ENCODE measurements at places on chromosomes 2 and 18.

- no peak for DNase-seq
These were observed 76.8 kb downstream of the ALPK2 start for GRCh38 chr18:58552057-58552461.

DNA sequence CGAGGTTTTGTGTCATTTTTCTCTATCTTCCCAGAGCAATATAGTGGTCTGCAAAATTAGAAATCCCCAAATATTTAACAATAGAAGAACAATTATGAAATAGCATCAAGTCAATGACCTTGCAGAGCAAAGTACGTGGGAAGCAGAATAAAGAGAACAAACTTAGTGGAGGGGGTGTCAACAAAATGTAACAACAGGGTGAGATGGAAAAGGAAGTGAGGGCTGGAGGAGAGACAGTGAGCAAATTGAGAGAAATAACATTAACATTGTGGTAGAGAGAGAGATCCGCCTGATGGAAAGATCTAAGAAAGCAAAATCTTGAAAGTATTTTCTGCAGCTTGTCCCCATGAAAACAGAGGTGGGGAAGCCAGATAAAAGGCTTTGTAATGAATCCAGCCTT lies 23.4 kb downstream of the ARHGAP15 start:
- DNase-seq: no peak

- no peak for DNase-seq
These were observed 94.0 kb upstream of the ATP5MC3 start for GRCh38 chr2:175275539-175275938.

DNA sequence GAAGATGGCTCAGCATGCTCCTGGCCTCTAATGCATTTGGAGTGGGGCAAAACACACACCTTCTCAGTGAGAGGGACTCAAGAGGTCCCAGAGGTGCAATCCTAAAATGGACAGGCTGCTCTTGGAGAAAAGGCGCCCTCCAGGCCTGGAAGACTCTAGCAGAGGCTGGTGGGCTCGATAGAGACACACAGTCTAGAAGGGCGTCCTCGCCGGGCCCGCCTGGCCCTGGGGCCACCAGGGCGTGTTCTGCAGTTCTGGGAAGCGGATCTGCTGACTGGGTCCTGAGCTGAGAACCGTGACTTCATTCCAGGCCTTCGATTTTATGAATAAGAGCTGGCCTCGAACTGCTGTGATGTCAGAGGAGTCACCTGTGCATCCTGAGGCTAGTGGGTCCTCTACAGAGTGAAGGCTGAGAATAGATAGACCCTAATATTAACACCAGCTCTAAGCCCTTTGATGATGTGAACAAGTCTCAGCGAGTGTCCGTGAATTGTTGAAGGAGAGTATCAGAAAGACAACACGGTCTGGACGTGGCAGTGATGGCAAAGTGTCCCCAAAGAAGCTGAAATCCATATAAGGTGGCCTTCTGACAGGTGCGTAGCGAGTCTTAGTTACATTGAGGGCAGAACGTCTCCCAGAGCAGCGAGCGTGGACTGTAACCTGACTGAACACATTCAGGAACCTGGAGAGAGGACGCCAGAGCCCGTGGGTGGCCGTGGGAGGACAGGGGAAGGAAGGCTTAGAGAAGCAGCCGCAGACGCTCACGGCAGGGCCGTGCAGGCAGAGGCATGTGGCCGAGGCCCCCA lies 136.9 kb downstream of the PTGR3 start:
- DNase-seq: no peak

- DNase-seq: no peak
These were observed 201.7 kb downstream of the BCL11A start for GRCh38 chr2:60351802-60352201.

DNA sequence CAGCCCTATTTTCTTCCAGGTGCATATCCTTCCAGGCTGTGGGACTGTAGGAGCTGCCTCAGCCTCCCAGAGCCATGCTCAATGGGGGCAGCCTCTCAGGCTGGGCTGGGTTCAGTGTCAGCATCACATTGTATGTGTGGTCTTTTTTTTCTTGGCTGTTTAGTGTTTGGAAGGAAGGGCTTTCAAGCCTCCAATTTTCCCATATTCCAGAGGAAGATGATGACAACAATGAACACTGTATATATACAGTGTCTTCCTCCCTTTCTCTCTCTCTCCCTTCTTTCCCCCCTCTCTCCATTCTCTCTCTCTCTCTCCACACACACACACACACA lies 326.4 kb downstream of the DYSF start:
- DNase-seq: no peak

GRCh38 chr2:239257511-239257937 lies 143.3 kb downstream of the HDAC4 start:
- DNase-seq: peak; percentile 91

DNA sequence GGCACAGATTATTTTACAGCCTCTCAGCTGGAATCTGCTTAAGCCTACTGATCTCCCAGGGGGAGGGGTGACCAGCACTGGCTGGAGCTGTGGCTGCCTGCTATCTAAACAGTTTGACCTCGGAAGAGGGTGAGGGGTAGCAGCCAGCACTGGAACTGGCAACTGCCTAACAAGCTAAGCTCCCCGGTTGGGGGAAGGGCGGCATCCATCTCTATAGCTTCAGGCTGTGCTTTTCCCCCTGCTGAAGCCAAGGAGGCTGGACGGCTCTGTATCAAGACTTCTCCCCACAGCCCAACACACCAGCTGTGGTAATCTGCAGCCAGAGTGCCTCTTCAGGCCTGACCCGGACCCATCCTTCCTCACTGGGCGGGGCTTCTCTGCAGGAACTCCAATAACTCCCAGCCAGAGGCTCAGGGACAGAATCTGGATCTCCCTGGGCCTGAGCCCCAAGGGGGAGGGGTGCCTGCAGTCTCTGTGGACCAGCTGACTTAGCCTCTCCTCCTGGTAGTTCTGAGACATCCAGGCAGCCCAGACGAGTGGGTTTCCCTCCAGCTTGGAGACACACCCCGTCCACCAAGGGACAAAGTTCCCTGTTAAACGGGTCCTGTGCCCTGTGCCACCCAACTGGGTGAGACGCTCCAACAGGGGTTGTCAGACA lies 560.2 kb downstream of the LRP1B start:
- DNase-seq: no peak

DNA sequence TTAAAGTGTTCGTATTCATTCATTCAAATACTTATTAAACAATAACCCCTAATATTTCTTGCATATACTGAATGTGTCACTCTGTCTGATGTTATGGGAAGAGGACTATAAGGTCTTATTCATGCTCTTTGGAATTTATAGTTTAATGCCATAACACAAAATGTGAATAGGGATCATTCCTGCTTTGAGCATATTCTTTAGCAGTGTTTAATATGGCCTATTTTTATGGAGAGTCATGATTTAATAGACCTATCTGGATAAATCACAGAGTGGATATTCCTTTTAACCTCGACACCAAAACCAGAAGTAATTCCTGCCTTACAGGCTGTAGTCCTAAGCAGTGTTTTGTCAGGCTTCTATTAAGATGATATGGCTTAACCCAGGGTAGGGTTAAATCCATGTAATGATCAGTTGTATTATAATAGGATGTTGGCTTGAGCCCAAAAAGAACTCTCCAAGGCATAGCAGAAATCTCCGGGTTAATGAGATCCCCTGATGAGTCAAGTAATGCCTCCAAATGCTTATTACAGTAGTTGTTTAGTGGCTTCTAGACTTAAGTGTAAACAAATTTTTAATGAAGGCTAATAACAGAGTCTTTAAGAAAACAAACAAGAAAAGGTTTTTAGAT lies 54.3 kb downstream of the GULP1 start:
- DNase-seq: no peak

DNA sequence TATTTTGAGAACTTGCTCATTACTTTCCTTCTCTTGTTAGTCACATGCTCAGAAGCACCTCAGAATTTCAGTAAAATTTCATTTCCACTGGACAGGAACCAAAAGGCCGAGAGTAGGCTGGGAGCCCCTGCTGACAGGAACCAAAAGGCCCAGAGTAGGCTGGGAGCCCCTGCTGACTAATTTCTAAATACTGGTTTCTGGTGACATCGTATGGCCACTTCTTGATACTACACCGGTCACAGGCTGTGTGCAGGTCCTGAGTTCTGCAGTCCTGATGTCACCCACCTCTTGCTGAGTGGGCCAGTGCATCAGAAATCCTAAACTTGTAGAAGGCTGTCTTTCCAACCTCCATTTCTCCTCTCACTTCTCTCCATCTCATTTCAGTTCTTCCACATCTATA lies 17.7 kb upstream of the EN1 start:
- DNase-seq: peak; percentile 61

DNA sequence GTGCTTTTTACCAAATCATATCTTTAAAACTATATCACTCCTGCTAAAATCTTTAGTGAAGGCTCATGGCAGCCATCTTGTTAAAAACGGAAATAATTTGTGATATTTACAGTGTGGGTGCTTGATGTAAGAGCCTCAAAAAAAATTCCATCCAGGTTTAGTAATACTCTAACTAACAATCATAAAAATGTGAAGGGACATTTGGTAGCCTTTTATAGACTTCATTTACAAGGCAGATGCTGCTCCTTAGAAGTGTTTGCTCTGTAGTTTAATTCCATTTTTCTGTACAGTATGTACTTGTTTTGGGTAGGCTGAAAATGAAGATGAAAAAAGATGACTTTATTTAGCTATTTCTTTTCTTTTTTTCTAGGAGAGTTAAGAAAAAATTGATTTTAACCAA lies 525.0 kb downstream of the ZEB2 start:
- no peak for DNase-seq

DNA sequence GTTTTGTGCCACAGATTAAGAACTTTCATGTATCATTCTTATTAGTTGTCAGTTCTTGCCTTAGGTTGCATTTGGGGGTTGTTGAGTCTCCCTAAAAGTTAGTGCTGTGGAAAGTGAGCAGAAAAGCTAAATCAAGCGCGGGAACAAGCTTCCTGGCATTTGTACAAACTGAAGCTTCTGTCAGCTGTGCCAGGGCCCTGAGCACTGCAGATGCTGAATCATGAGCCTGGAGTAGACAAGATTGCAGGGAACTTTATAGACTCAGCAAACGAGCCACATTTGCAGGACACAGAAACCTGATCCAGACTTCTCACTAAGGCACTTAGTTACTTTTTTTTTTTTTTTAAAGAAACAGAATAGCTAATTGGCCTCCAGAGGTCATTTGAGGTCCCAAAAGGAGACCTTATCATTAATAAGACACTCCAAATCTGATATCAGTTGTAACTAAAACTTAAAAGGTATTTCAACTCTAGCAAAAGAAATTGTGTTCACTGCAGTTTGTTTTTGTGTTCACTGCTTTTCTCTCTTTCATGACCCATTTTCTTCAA lies 88.7 kb downstream of the ADAM23 start:
- no peak for DNase-seq

GRCh38 chr2:163121483-163121882 lies 282.9 kb upstream of the KCNH7 start:
- no peak for DNase-seq

GRCh38 chr2:235146871-235147565 lies 195.2 kb downstream of the SH3BP4 start:
- DNase-seq: no peak

DNA sequence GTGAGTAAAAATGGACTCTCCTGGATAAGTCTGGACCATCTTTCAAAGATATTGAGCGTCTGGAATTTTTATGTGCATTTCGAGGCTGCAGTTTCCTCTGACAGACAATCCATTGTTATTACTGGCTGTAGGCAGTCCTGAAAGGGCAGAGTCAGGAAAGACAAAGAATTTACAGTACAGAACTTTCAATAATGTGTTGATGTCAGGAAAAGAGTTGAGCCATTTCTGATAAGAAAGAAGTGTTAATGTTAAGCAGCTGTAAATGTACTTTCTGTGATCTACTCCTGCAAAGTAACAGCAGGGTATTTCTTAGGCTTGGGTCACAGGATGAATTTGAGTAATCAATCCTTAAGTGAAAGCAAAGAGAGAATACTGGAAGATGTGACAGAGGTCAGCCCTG lies 29.8 kb downstream of the TSPYL6 start:
- no peak for DNase-seq

DNA sequence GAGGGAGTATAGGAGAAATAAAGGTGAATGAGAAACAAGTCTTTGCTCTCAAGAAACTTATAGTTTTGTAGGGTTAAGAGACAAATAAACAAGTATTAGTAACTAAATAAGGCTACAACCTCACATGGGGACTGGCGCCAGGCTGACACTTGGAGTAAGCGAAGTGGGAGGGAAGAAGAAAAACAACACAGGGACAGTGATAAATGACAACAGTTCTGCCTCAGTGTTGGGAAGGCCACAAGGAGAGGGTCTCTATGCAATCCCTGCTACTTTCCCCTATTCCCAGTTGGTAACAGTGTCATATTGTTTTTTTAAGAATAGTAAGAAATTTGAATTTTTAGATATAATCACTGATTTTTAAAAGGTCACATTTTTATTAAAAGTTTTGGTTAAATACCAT lies 4.0 kb downstream of the APLF start:
- DNase-seq: no peak

DNA sequence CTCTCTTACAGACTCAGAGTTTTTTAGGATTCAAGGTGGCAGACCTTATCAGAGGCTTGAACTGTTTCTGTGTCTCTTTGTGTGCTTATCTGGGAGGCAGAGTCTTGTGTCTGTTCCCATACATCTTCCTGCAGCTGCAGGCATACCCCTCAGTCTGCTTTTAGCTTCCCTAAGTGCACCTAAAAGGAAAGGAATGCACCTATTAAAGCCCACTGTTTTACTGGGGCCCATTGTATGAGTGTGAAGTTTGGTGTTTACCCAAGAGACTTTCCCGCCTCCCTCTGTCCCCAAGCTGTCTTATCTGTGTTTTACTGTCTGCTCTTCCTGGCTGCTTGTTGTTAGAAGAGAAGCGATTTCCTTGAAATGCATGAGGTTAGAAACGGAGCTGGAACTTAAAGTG lies 1757.3 kb upstream of the PIK3C3 start:
- DNase-seq: no peak

GRCh38 chr2:242098445-242099128 lies 229.1 kb downstream of the RTP5 start:
- DNase-seq: peak; percentile 34

GRCh38 chr2:194003911-194004310 lies 1653.1 kb upstream of the SLC39A10 start:
- peak; percentile 40 for DNase-seq

- DNase-seq: no peak
These were observed 84.5 kb upstream of the TMEM247 start for GRCh38 chr2:46394649-46395510.

DNA sequence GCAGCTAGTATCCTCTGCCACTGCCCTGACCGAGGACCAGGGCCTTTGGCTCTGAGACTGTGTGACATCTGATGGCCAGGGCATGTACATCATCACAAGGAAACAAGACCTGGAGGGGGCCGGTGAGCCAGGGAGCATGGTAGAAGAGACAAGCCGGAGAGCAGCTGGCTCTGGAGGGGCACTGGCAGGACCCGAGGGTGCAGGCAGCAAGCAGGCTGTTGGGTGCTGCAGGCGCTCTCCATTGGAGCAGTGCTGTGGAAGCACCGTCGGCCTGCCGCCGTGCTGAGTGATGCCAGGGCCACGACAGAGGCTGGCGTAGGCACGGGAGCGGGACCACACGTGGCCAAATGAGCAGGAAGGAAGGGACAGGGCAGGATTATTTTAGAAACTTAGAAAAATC lies 335.2 kb downstream of the GBX2 start:
- no peak for DNase-seq

- no peak for DNase-seq
These were observed 19.5 kb upstream of the SOS1 start for GRCh38 chr2:39140322-39140847.

Measured in ELR (cell line).